ENCODE measurements at places on chromosomes 6 and 20. TPM values are rescaled to one million over a fixed set of nuclear protein-coding genes. Genes with fewer than 3 reads are reported as not detected.

- DNase-seq, result no peak
These were observed 5.1 kb downstream of the SOX4 start for GRCh38 chr6:21598674-21599023.

DNA sequence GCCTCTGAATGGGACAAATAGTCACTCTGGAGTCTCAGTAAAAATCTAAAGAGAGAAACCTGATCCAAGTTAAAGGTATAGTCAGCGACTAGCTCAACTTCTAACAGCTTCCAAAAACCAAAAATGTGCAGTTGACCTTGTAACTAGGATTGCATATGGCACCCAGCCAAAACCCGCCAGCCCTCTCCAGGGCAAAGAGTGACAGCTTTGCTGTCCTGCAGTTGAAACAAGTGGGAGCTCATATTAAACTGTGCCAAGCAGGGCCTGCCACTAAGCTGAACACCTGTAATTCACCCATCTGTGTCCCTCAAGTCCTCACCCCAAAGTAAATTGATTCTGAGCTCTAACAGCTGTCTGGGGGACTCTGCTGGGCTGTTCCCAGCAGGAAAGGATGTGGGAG is 695.3 kb downstream of the MAFB start:
- DNase-seq, result no peak

- DNase-seq, result no peak
These were observed 115.2 kb upstream of the NXT1 start for GRCh38 chr20:23235173-23236027.

GRCh38 chr6:80364149-80364548 is 257.7 kb downstream of the BCKDHB start:
- DNase-seq, result no peak

DNA sequence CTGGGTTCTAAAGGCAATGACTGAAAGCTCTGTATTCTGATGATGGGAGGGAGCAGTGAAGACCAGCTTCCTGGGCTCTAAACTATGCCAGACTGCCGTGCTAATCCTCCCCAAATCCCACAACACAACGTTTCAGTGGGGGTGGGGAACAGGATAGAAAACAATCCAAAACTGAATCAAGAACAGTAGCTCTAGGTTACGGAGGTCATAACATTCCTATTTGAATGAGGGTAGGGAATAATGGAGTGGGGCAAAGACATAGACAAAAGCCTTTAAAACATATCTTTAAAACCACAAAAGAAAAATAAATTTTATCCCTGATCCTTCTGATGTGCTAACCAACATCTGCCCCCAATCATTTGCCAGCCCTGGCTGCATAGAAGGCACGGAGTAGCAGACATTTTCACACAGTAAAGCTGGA is 7.8 kb downstream of the USP49 start:
- no peak for DNase-seq

GRCh38 chr20:62792182-62792939 is 3.9 kb upstream of the MRGBP start:
- no peak for DNase-seq

DNA sequence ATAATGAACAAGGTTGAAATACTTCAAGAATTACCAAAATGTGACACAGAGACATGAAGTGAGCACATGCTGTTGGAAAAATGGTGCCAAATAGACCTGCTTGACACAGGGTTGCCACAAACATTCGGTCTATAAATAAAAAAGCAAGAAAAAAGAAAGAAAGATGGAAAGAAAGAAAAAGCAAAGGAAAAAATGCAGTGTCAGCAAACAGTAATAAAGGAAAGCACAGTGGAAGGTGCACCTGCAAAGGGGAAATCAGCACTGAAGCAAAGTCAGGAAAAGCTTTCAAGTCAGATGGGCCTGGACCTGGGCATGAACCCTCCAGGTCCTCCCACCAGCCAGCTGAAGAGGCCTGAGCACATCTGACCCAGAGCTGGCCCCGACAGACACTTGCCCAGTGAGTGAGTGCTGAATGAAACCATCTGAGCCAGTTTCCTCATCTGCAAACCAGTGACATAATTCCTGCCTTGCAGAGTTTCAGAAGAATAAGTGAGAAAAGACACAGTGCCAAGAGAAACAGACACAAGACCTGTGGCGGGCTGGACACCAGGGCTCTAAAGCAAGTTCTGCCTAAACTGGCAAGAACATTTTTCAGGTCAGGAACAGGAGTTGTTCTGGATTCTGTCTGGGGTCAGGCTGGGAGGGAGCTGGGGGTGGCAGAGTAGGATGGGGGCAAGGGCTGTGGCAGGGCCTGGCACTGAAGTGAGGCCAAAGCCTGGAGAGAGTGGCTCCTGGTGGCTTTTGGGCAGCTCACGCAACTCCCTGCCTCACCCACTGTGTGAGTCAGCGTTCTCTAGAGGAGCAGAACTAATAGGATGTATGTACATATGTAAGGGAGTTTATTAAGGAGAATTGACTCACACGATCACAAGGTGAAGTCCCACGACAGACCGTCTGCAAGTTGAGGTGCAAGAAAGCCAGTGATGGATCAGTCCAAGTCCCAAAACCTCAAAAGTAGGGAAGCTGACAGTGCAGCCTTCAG is 23.9 kb upstream of the MICB start:
- no peak for DNase-seq

DNA sequence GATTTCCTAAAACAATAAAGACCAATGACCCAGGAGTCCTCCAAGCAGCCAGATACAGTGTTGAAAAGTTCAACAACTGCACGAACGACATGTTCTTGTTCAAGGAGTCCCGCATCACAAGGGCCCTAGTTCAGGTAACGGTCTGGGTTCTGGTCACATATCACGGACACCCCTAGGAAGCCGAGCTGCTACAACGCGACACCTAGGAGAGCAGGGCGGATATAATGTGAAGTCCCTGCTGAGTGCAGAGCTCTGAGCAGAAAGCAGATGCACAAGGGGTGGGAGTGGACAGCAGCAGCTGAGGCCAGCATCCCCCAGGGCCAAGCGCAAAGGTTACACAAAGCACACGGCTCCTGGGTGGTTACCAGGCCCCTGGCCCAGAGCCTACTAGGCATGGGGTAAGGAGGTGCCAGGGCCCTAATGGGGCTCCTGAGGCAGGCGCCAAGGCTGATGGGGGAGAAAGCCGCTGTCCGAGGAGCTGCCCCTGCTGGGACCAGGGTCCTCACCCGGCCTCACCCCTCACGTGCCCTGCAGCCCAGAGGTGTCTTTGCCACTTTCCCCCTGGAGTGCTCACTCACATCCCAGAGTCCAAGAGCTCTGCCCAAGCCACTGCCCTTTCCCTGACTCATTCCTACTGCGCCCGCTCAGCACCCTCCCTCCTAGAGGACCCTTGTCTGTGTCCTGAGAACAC is 8.4 kb downstream of the CST7 start:
- no peak for DNase-seq

DNA sequence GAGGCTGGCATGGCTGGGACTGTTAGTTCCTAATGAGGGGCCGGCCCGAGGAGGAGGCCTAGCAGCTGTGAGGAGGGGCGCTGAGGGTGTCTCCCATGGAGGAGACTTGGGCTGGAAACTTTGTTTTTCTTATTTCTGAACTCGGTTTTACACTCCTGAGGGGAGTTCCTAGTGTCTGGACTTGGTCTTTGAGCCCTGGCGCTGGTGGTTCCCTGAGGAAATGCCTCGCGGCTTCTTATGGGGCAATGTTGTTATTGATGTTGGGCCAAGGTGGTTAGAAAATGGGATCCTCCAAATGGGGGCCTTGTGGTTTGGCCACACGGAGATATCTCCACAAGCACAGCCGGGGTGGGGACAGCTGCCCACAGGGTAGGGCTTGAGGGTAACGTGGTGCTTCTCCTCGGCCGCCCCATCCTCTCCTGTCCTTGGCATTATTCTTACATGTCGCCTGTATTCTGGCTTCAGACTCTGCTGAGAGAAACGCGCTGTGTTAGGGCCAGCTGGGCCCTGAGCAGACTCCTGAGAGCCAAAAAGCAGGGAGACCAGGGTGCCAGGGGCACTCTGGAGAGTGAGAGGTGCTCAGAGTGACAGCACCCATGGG is 136.9 kb downstream of the FOXO3 start:
- DNase-seq, result no peak

DNA sequence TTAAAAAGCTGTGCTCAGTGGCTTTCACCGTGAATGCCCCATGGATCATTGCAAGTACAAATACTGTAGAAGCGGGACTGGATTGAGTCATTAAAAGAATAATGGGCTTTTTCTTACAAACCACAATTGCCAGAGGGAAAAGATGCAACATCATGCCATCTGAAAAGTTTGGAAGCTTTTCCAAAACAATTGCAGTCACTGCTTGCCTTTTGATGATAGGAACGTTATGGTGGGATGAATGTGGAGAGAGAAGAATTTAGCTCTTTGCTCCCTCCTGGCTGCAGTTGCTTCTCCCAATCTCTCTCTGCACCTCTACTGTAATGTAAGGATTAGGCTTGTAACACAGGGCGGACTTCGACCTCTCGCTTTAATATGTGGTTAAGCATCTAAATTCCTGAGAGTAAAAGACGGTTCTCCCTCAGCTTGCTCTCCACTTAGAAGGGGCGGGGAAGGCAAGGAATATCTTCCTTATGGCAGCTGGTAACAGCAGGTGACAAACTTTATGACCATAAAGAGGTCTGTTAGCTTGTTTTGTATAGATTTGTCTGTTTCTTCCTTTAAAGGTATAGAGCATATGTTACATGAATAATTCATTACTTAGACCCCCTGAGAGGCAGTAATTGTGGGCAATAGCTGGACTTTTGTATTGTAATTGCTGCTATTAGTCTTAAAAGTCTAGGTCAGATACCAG is 376.1 kb downstream of the UTRN start:
- no peak for DNase-seq

The ADGRG6 gene
- polyA plus RNA-seq, result not detected

The BPI gene
- polyA plus RNA-seq, result not detected

The FIG4 gene
- polyA plus RNA-seq, result 72.7 TPM

The HEBP2 gene
- polyA plus RNA-seq, result 40.2 TPM

The KIAA1586 gene
- 6.1 TPM for polyA plus RNA-seq

Measured in naive B cell (primary cell).